ENCODE measurements at places on chromosomes 12 and 14.

GRCh38 chr14:96252999-96253539, 2.9 kb upstream of the BDKRB1 start:
- DNase-seq: no peak

DNA sequence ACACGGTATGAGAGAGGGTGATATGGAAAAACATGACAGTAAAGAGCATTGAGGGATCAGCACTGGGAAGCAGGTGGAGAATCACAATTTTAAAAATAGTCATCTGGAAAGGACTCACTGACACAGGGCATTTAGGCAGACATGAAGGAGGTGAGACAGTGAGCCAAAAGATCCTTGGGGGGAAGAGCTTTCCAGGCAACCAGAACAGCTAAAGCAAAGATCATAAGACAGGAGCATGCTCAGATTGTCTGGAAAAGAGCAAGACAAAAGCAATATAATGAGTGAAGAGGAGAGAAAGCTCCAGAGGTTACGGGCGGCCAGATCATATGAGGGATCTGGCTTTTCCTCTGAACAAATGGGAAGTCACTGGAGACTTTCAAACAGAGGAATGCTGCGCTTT, 63.9 kb downstream of the DENND5B start:
- DNase-seq: no peak

DNA sequence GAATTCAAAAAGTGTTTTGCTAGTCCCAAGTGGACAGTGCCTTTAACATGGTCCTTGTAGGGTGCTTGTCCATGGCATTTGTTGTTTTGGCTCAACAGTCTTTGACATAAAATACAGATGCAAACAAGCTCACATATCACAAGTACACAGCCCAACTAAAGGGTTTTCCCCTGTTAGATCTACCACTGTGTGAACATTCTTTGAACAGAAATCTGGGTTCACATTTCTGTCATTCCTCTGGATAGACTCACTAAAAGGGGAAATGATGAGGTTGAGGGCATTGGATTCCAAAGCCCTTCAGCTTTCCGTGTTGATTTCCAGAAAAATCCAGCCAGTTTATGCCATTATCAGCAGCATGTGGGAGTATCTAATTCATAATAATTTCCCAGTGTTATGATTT, 54.1 kb downstream of the EP400 start:
- DNase-seq: no peak

- no peak for DNase-seq
These were observed 58.6 kb upstream of the PARP11 start for GRCh38 chr12:3931776-3932175.

GRCh38 chr12:10722502-10722904, 620 bp downstream of the YBX3 start:
- DNase-seq: peak; percentile 8

DNA sequence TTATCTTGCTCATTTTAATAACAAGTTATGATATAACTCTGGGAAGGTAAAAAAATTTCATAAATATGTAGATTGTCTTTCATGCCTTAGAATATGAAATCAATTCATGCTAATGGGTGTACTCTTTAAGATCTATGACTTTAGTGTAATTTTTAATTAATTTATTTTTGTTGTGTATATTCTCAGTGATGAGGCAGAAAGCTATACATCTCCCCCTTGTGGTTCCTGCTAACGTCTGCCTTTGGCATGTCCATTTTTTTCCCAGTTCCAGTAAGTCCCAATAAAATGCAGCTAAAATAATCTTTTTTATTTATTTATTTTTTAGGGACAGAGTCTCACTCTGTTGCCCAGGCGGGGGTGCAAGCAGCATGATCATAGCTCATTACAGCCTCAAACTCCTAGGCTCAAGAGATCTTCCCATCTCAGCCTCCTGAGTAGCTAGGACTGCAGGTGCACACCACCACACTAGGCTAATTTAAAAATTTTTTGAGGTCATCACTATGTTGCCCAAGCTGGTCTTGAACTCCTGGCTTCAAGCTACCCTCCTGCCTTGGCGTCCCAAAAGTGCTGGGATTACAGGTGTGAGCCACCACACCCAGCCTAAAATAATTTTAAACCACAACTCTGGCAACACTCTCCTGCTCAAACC, 3.3 kb upstream of the CHURC1 start:
- no peak for DNase-seq

DNA sequence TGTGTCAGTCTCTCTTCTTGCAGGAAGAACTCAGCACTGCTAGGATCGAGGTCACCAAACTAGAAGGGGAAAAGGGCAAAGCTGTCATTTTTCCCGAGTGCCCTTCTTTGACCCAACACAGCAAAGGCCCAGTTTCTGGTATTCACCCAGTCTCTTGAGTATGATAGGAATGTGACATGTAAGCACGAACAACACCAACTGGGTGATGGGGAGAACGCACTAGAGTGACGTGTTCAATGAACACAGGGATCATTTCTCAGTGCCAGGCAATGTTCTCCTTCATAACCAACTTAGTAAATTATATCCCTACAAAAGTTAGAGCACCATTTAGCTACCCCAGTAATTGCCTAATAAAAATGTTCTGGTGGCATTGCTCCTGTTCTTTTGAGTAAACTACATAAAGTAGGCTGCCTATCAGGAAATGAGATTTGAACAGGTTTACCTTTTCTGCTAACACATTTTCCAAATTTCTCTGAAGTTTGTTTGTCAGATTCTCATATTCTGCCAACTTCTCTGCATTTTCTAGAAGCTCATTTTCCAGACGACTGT, 64.5 kb downstream of the NIN start:
- no peak for DNase-seq

- no peak for DNase-seq
These were observed 21.9 kb downstream of the YBX3 start for GRCh38 chr12:10701131-10701681.

DNA sequence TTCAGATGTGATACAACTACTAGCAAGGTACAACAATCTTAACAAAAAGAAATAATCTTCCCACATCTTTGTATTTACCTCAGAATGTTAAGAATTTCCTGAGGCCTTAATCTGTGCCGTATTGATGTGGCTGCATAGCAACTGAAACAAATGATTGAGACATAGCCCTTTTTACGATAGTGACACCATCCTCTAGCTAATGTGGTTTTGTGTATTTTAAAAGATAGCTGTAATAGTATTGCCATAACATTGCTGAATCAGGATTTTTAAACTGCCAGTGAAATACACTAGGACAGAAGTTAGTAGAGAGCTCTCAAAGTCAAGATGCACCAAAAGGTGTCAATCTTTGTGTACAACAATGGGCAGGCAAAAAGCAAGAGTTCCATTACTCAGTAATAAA, 11.9 kb downstream of the NPAS3 start:
- DNase-seq: no peak

GRCh38 chr14:39140170-39140569, 26.0 kb downstream of the GEMIN2 start:
- no peak for DNase-seq

- DNase-seq: peak; percentile 52
These were observed 36.1 kb upstream of the OR5AU1 start for GRCh38 chr14:21191809-21192446.

GRCh38 chr12:16526693-16527092, 79.3 kb downstream of the LMO3 start:
- no peak for DNase-seq

DNA sequence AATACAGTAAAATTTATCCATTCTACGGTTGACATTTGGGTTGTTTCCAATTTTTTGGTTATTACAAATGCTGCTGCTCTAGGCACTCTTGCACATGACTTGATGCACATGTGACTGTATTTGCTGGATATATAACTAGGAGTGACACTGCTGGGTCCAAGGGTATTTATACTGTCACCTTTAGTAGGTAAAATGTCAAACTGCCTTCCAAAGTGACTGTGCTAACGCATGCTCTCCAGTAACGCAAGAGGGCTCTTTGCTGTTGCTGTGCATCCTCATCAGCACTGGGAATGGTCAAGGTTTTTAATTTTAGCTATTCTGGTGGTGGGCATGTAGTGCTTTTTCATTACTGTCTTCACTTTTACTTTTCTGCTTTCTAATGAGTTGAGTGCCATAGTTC, 62.3 kb downstream of the ACADS start:
- DNase-seq: no peak

Data from activated T-helper 1 cell treated with anti-CD3 and anti-CD28 coated beads, Interleukin-2, amount 50 U/mL, for 16 hours (primary cell).